ENCODE measurements at places on chromosomes 1 and 21. TPM values are rescaled to one million over a fixed set of nuclear protein-coding genes. Genes with fewer than 3 reads are reported as not detected.
A peak's percentile ranks its signal among the peaks of the same experiment; 100 is the strongest.

Gene NBPF8
- 15.2 TPM for total RNA-seq

Gene IGSF3
- 4.9 TPM for total RNA-seq

Gene RIPPLY3
- total RNA-seq, result not detected

Gene SPRR2A
- not detected for total RNA-seq

DNA sequence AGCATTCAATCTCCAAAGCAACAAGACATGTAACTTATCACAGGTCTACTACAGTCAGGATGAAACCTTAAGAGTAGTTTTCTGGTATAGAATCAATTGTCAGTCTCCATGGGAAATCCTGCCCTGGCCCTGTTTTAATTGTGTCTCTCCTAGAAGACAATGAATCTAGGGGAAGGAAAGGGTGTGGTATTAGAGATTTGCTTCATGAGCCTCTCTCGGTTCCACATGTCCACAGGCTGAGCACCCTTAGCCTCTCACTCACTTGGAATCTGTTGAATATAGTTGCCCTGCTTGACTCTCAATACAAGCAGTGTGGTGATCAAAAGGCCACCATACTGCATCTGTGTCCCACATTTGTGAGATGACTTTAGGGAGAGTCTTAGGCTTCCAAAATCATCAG, 17.7 kb downstream of the SPATA46 start:
- no peak overlapping the region for H3K27ac ChIP-seq
- no peaks in the 10 kb centered on the region for H3K27me3 ChIP-seq
- DNase-seq, result no peak
- no peak overlapping the region for H3K4me3 ChIP-seq
- H3K36me3 ChIP-seq, result no peaks in the 10 kb centered on the region

DNA sequence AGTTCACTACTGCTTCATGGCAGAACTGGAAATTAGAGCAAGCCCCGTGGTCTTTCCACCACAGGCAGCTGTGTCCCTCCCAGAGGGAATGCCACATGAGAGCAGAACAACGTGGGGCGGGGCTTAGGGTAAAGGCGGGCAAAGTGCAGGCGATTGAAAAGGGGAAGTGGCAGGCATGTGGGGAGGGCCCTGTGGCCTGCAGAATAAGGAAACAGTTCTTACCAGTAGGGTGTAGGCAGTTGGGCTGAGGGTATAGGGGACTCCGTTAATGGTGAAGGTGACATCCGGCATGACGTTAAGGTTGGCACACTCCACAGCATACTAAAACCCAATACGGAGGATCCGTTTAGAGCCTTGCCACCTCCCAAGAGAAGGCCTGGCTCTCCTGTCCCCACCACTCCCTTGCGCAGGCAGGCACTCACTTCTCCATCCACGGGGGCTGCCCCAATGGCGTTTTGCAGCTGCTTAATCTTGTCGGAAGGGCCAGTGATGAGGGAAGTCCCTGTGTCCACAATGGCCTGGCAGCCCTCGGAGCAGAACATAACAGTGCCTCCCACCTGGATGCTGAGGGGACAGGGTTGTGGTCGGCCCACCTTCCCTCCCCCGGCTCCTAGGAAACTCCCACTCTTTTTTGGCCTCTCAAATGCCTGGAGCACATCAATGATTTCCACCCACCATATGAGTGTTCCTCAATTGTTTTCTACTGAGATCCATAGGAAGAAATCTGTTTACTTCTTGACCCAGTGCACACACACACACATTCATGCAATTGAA, 9.1 kb upstream of the RAB7B start:
- peak; percentile 68 for DNase-seq
- H3K4me3 ChIP-seq, result no peak overlapping the region
- no peaks in the 10 kb centered on the region for H3K4me1 ChIP-seq
- H3K27me3 ChIP-seq, result no peaks in the 10 kb centered on the region

GRCh38 chr1:232316864-232317263, 313.1 kb downstream of the SIPA1L2 start:
- no peaks in the 10 kb centered on the region for H3K4me1 ChIP-seq
- no peaks in the 10 kb centered on the region for H3K27me3 ChIP-seq
- H3K4me3 ChIP-seq, result no peak overlapping the region
- no peak for DNase-seq

DNA sequence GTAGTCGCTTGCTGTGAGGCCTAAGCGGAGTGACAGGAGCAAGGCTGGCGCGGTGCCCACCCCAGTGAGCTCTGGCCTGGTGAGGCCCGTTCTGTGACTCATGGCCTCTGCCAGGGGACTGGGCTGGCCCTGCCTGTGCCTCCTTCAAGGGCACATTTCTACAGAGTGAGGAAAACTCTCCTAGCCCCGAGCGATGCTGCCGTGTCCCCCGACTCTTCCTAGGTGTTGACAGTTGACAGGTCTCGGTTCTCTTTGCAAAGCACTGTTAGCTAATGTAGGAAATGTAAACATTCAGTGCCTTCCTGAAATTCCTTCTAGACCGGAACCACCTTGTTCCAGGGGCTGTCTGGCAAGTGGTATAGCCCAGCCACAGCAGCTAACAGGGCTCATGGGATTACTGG, 43.9 kb downstream of the ABCG1 start:
- no peak overlapping the region for H3K4me3 ChIP-seq
- H3K4me1 ChIP-seq, result no peaks in the 10 kb centered on the region
- peak; percentile 65 for DNase-seq
- no peaks in the 10 kb centered on the region for H3K36me3 ChIP-seq
- no peaks in the 10 kb centered on the region for H3K27me3 ChIP-seq
- H3K27ac ChIP-seq, result peak overlapping the region; percentile 7

- no peaks in the 10 kb centered on the region for H3K36me3 ChIP-seq
- DNase-seq, result no peak
- H3K4me3 ChIP-seq, result no peak overlapping the region
- no peaks in the 10 kb centered on the region for H3K27me3 ChIP-seq
- H3K4me1 ChIP-seq, result no peaks in the 10 kb centered on the region
Measured at GRCh38 chr1:184479435-184480167, 92.8 kb downstream of the C1orf21 start.

DNA sequence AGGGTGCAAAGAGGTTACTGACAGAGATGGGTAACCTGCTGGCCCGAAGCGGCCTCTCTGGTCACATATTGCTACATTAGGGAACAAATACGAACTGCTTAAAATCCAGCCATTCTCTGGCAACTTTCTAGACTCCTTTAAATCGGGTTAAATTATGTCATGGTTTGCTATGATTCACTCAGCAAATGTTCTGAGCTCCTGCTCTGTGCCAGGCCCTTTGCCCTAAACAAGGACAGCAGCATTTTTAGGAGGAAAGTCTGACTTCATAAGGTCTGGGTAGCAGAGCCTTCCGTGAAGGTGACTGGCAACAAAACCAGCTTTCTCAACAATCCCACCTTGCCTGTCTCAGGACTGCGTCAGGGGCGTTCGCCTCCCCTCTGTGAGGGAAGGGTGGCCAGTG, 15.4 kb downstream of the ZP4 start:
- no peaks in the 10 kb centered on the region for H3K4me1 ChIP-seq
- H3K4me3 ChIP-seq, result no peak overlapping the region
- DNase-seq, result no peak
- H3K36me3 ChIP-seq, result no peaks in the 10 kb centered on the region
- H3K27me3 ChIP-seq, result no peaks in the 10 kb centered on the region

- no peaks in the 10 kb centered on the region for H3K27me3 ChIP-seq
- H3K36me3 ChIP-seq, result no peaks in the 10 kb centered on the region
- no peaks in the 10 kb centered on the region for H3K4me1 ChIP-seq
- H3K27ac ChIP-seq, result no peak overlapping the region
- no peak for DNase-seq
Measured at GRCh38 chr1:92509619-92510018, 22.9 kb upstream of the GFI1 start.
